K562 (cell line): ENCODE measurements at places on chromosomes 16 and 17.

GRCh38 chr17:63191610-63192009 is 225.6 kb downstream of the TANC2 start:
- DNase-seq, result no peak

DNA sequence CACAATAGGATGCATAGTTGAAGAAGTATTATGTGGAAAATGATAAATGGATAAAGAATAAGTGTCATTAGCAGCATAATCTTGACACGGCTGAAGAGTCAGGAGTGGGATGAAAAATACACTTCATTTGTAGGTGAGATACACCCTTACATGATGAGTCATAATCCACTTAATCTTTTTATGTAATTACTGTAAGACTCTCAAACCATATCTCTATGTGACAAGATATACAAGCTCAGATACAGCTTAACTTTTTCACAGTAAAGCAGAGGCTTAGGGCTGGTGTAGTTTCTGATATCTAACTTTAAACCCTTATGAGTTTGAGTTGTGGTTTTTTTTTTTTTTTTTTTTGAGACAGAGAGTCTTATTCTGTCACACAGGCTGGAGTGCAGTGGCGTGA is 101.2 kb downstream of the FTO start:
- no peak for DNase-seq

GRCh38 chr16:30829130-30830071 is 42.4 kb upstream of the ZNF629 start:
- DNase-seq, result no peak

- DNase-seq, result no peak
Measured at GRCh38 chr17:70658840-70659239, 489.5 kb downstream of the KCNJ2 start.

GRCh38 chr17:49486012-49486641 is 9.0 kb upstream of the NGFR start:
- no peak for DNase-seq

GRCh38 chr16:8522757-8523156 is 67.6 kb downstream of the TMEM114 start:
- no peak for DNase-seq

- no peak for DNase-seq
Measured at GRCh38 chr17:13563866-13564265, 37.9 kb downstream of the HS3ST3A1 start.

GRCh38 chr17:273981-274832 is 78.4 kb downstream of the RPH3AL start:
- DNase-seq, result no peak

- no peak for DNase-seq
Measured at GRCh38 chr16:86707171-86707570, 128.8 kb downstream of the FOXL1 start.

DNA sequence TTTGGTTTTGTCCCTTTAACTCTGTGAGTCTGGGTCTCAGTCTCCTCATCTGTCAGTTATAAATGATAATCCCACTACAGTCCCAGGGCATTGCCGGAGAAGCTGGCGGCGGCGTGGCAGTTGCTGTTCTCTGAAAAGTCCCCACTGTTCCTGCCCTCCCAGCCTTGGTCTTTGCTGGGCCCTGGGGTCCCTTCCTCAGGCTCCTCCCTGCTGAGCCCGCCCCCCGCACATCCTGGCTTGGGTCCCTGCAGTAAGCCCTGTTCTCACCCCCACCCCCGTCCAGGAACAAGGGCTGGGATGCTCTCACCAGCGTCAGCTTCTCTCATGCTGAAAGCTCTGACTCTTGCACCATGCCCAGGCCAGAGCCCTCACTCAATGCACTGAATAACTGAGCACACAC is 35.3 kb upstream of the PEMT start:
- DNase-seq, result no peak
